ENCODE measurements at places on chromosomes 5 and 9.

GRCh38 chr9:80554301-80554700 is 982.5 kb downstream of the TLE4 start:
- DNase-seq = no peak

DNA sequence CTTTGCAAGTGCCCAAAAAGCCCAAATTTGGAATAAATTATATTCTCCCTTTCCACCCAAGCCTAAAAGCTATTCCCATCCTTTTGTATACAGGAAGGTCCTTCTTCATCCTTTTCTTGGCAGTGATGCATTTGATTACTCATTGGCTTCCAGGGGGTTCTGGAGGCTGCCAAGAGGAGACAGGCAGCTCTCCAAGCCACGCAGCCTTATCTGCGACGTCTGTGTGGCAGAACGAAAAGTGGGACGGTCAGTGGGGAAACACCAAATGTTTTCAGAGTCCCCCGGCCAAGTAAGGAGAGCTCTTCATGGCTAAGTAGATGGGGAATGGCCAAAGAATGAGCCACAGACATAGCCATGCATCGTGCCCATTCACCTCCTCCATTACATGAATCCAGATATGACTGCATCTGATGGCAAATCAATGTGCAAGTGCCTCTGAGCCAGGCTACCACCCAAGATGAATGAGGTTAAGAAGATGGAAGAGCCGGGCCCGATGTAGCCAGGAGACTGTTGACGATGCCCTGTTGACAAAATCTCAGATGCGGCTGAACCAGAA is 12.1 kb downstream of the ADAM19 start:
- no peak for DNase-seq

- DNase-seq = no peak
Observed at GRCh38 chr9:123637945-123638634, 282.1 kb downstream of the CRB2 start.

DNA sequence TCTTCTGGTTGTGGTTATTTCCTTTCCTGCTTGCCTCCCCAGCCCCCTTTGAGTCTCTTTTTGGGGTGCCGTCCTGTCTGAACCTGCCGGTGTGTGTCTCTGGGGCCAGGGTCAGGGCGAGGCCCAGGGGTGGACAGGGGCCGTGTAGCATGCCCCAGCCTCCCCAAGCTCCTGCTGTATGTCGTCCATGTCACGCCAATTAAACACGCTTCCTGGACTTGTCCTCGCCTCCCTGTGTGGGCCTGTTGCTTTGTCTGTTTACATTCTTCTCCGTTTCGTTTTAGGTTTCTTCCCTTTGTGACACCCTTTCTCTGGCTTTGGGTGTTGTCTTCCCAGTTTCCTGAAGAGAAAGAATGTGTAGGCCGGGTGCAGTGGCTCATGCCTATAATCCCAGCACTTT is 28.5 kb upstream of the HMCN2 start:
- DNase-seq = no peak

DNA sequence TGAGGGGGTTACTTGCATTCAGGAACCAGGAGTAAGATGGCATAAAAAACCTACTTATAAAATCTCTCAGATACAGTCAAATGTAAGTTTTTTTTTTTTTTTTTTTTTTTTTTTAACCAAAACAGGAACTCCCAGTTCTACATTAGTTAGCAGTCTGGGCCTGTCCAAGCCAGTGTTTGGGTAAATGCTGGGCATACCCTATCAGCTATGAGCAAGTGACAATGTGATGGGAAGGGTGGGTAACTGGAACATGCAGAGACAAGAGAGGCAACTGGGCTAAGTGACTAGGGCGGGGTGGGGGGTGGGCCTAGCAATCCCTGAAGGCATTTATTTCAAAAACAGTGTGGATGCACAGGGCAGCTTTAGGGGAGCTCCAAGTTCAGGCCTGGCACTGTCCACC is 2.3 kb downstream of the NMRK1 start:
- DNase-seq = no peak

DNA sequence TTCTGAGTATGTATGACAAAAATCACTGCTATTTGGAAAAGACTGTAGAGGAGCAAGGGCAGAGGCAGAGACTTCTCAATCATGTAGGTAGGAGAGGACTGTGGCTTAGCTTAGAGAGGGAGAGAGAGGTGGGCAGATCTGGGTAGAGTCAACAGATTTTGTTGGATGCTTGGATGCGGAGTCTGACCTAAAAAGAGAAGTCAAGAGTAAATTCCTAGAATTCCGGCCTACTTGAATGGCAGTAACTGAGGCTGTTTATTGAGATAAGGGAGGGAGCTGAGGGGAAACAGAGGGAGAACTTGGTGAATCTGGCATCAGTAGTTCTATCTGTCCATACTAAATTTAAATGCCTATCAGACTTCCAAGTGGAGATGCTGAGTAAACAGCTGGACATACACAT is 2.4 kb downstream of the TICAM2 start:
- no peak for DNase-seq

GRCh38 chr5:59178071-59178470 is 595.2 kb downstream of the RAB3C start:
- no peak for DNase-seq

- no peak for DNase-seq
Observed at GRCh38 chr9:80507611-80508010, 935.8 kb downstream of the TLE4 start.

Data from stimulated activated CD4-positive, alpha-beta T cell treated with anti-CD3 and anti-CD28 coated beads, TNF-alpha, amount 100 ng/mL, for 1 hour (primary cell).